ENCODE measurements at places on chromosomes 6 and 20.

- DNase-seq = no peak
These were observed 124.5 kb downstream of the TOX2 start for GRCh38 chr20:44039147-44039546.

GRCh38 chr20:6994452-6994851 is 227.0 kb downstream of the BMP2 start:
- no peak for DNase-seq

- peak; percentile 61 for DNase-seq
These were observed 477.0 kb downstream of the C6orf118 start for GRCh38 chr6:164832410-164832809.

- DNase-seq = no peak
These were observed 69.2 kb downstream of the ATG5 start for GRCh38 chr6:106256201-106256968.

DNA sequence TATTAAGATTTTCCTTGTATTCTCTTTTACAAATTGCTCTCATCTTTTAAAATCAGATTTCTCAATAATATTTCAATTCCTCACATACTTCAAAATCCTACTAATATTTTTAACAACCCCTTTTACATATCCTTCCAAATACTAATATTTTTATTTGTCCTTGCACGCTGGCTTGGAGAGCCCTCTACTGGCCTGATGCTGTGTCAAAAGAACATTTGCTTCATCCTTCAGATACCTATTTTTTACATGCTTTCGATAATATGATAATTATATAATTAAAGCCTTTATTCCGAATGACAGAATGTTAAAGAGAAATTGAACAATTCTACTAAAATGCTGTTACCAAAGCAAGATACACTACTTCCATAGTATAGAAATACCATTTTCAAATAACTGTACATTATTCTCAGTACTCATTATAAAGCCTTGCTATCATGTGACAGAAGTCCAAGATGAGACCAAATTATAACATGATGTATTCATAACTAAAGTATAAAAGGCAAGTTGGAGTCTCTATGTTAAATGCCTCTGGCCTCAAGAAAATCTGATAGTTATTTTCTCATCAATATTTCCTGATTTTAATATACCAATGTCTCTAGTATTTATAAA is 39.0 kb upstream of the PLN start:
- DNase-seq = peak; percentile 47
